ENCODE measurements at places on chromosomes 12 and 14.
A peak's percentile ranks its signal among the peaks of the same experiment; 100 is the strongest.

DNA sequence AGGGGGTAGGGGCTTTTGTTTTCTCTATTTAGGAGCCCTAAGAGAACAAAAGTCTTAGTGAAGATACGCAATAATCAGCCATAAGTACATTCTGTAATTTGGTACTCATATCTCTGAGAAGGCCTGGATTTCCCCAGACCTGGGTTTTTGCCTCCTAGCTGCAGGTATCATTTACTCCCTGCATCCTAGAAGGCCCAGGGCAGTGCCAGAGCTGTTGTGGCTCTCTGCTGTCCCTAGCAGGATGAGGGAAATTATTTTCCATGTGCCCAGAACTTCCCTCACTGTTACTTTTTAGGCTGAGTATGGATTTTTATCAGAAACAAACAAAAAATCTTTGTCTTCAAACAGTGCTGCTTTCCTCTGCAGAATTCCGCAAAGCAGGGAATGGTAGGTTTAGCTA lies 192.5 kb upstream of the SYT1 start:
- DNase-seq = peak; percentile 4

- no peak for DNase-seq
These were observed 37.4 kb downstream of the RERG start for GRCh38 chr12:15183821-15184220.

DNA sequence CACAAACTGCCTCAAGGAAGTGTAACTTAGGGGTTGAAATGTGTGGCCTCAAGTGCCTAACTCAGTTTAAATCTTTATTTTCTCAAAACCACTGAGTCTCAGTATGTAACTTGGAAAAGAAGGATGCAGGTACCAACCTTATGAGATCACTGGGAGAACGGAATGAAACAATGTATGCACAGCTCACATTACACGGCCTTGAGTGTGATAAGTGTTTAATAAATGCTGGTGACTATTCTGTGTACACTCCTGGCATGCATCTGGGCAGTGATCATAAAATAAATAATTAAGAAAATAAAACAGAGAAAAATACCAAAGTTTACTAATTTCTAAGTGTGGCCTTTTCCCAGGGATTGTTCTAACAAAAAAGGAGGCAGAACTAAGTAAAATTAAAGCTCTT lies 974.5 kb upstream of the FLRT2 start:
- no peak for DNase-seq

- no peak for DNase-seq
These were observed 55.7 kb downstream of the SSH1 start for GRCh38 chr12:108801736-108802100.

DNA sequence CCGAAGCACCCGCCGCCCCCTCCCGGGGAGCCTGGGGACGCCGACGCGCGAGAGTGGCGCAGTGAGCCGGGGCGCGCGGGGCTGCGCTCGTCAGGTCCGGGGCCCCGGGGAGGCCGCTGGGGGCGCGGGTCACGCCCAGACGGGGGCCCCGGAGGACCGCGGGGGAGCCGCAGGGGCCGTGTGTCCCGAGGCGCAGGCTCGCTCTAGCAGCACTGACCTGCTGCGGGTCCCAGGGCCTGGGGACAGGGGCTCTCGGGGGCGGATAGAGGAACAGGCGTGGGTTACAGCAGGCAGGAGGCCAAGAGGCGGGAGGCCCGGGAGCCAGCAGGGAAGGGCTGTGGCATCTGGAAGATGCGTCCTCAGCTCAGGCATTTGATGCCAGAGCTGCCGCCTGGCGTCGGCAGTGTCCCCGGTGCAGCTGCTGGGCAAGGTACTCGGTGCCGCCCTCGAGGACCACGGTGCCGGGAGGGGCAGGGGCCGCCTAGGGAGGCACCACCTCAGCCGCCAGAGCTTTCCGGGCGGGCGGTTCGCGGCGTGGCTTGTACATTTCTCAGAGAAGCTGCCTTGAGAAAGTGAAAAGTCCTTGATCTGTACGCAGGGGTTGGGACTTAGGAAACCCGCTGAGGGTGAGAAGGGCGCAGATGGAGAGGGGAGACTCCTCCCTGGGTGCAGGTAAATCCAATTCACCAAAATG lies 1.2 kb downstream of the WNT5B start:
- peak; percentile 53 for DNase-seq

DNA sequence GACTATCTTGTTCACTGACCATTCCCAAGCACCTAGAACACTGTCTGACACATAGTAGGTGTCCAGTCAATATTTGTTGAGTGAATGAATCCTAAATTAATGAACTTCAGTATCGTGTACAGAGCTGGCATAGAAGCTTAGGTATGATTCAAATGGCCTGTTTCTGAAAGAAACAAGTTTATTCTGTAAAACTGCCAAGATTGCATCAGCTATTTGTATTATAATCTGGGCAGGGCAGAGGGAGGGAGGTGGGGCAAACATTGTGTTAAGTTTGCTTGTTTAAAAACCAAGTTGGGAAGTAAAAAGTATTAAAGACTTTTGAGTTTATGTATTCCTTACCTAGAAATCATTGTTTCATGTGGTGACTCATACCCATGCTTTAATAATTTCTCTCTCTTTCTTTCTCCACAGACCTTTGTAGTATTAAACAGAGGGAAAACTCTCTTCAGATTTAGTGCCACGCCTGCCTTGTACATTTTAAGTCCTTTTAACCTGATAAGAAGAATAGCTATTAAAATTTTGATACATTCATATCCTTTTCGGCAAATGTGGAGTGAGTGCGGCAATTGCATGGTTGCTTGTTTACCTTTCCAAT lies 92.8 kb downstream of the SCN8A start:
- no peak for DNase-seq

- no peak for DNase-seq
These were observed 68.9 kb downstream of the ZNF664 start for GRCh38 chr12:124041907-124042306.

- no peak for DNase-seq
These were observed 795.6 kb downstream of the DIO2 start for GRCh38 chr14:79415726-79416125.

DNA sequence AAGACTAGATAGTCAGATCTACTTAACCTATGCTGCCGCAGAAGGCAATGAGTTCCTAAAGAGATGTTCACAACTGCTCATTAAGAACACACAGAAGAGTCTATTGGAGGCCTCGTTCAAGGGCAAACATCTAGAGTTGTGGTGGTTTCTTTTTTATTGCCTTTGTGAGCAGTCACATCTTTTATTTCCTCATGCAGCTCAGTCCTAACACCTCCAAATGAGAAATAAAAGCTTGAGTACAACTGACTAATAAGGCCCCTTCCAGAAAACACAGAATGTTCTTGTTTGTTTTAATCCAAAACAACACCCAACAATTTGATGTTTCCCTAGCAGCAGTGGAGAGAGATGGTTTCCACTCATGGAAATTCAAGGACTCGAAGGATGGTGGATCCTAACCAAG lies 123.5 kb upstream of the NOS1 start:
- no peak for DNase-seq

GRCh38 chr12:113914806-113915205 lies 51.3 kb downstream of the RBM19 start:
- no peak for DNase-seq

- DNase-seq = no peak
These were observed 33.1 kb downstream of the SYNDIG1L start for GRCh38 chr14:74392616-74393570.

DNA sequence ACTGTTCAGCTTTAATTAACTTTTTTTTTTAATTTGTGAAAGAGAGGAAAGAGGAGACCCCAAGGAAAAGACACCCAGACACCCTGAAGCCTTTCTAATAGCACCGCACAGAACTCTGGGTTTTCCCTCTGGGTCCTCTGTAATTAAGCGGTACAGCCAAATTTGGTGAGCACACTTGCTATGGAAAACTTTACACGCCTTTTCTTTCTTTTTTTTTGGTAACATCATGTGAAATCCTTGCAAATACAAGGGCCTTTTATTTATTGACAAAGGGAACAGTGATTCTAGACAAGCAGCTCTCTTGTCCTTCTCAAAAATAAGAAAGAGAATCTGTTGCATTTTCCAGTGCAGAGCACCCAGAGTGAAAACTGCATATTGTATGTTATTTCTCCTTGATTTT lies 44.4 kb upstream of the CPM start:
- DNase-seq = no peak

DNA sequence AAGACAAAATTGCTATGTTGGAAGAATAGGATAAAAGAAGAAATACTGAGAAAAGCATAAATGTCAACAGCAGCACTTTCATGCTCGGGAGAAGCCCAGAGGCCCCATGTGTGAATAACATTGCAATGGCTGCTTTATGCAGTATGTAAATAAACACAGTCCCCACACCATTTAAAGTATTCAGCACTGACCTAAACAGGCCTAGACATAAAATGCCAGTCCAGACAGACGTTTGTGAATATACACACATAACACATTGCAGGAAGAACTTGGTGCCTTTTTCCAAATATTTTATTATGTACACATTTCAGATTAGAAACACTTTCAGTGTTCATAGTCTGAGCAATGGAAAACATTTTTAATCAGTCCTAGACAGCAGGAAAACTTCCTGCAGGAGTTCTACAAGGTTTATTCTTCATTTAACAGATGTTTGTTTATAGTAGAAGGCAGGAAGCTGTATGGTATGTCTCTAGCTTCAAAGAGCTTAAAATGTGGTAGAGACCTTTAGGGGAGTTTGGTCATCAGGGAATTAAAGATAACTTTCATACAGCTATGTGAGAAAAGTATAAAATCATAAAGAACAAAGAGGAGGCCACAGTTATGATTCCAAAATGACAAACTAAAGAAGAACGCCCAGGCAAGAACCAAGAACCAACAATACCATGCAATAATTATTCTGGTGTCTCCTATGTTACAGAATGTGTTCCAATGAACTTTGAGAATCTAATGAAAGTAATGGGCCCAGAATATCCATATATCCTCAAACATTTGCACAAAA lies 30.6 kb upstream of the SLC38A2 start:
- DNase-seq = no peak

DNA sequence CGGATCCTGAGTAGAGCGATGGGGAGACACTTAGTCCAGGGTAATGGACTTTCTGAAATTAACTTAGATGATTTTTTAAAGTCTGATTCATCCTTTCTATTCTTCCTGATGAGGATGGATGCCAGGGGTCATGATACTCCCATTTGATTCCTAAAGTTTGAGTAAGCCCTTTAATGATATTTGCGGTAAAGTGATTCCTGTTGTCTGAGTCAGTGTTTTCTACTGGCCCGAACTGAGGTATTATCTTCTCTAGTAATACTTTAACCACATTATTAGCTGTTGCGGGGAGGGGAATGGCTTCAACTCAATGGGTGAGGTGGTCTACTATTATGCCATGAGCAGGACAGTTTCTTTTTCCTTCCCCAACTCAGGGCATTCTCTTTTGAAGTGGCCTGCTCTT lies 111.6 kb downstream of the RIN3 start:
- DNase-seq = no peak

DNA sequence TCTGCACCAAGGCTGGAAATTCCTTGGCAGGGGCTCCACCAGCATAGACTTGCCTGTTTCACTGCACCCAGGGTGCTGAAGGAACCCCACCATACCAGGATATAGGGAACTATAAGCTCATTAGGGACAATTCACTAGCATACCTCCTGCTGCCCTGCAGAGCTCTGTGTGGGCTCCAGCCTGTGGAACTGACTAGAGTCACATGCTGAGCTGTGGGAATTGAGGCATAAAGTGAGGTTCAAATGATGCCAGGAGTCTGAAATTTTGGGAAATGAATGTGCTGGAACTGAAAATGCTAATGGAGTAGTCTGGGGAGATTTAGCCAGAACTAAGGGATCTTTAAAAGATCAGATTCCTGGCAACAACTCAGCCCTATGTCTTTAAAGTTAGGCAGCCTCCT lies 7.3 kb upstream of the EMP1 start:
- no peak for DNase-seq
